ENCODE measurements at places on chromosomes 2 and 18. TPM values are rescaled to one million over a fixed set of nuclear protein-coding genes. Genes with fewer than 3 reads are reported as not detected.

Gene SERPINB7
- not detected for total RNA-seq

GRCh38 chr2:102304711-102305611 lies 6.4 kb upstream of the IL1RL1 start:
- peaks cover 16% of the 10 kb centered on the region for H3K27me3 ChIP-seq
- no peak overlapping the region for H3K27ac ChIP-seq
- H3K4me1 ChIP-seq, result no peaks in the 10 kb centered on the region
- no peak overlapping the region for H3K4me3 ChIP-seq
- no peak for DNase-seq

DNA sequence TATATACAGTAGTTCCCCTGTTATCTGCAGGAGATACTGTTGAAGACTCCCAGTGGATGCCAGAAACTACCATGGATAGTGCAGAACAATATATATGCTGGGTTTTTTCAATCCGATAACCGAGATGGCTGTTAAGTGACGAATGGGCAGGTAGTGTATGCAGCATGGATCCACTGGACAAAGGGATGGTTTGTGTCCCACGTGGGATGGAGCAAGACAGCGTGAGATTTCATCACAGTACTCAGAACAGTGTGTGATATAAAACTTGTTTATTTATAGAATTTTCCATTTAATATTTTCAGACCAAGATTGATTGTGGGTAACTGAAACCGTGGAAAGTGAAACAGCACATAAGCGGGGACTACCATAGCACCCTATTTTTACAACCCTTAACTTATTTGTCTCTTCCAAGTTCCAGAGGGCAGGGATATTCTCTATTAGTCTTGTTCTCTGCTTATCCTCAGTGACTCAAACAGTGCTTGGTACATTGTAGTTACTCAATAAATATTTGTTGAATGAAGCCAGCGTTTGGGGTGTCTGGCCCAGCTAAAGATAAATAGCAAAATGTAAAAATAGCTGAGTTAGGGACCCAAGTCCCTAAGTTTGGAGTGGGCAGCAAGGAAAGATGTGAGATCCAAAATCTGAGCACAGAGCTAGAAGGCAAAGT lies 50.0 kb downstream of the RHBDD1 start:
- no peaks in the 10 kb centered on the region for H3K36me3 ChIP-seq
- no peak overlapping the region for H3K27ac ChIP-seq
- no peak for DNase-seq
- H3K4me3 ChIP-seq, result no peak overlapping the region
- H3K27me3 ChIP-seq, result no peaks in the 10 kb centered on the region

GRCh38 chr2:55779459-55780421 lies 86.1 kb upstream of the PNPT1 start:
- H3K4me3 ChIP-seq, result no peak overlapping the region
- H3K27me3 ChIP-seq, result no peaks in the 10 kb centered on the region
- H3K27ac ChIP-seq, result peak overlapping the region; percentile 82
- H3K4me1 ChIP-seq, result peaks cover 18% of the 10 kb centered on the region
- no peaks in the 10 kb centered on the region for H3K36me3 ChIP-seq

DNA sequence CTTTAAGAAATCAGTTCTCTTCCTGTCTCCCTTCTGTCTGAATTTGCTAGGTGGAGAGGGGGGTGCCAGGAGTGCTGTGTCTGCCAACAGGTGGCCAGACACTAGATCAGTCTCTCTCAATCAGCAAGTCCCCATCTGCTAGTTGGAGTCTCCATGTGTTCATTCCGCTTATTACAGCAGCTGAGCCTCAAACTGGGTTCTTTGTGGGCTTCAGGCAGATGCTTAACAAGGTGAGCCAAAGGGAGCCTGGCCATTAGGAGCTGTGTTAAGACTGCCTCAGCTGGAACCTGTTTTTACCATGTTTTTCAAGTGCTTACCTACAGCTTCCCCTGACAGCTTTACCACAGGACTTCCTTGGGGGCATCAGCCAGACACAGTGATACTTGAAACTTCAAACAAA lies 401.9 kb downstream of the LRP1B start:
- no peaks in the 10 kb centered on the region for H3K36me3 ChIP-seq
- H3K27me3 ChIP-seq, result no peaks in the 10 kb centered on the region
- H3K4me3 ChIP-seq, result no peak overlapping the region
- H3K27ac ChIP-seq, result no peak overlapping the region
- H3K4me1 ChIP-seq, result no peaks in the 10 kb centered on the region
- no peak for DNase-seq

Gene SFTPB
- total RNA-seq, result 5.6 TPM

Gene AGAP1
- total RNA-seq, result 38.9 TPM

GRCh38 chr2:9707611-9708160 lies 76.9 kb upstream of the YWHAQ start:
- peaks cover 11% of the 10 kb centered on the region for H3K4me1 ChIP-seq
- DNase-seq, result no peak
- no peak overlapping the region for H3K27ac ChIP-seq
- no peaks in the 10 kb centered on the region for H3K36me3 ChIP-seq

GRCh38 chr2:3129867-3130266 lies 247.8 kb downstream of the EIPR1 start:
- no peaks in the 10 kb centered on the region for H3K36me3 ChIP-seq
- no peaks in the 10 kb centered on the region for H3K4me1 ChIP-seq
- no peak for DNase-seq
- H3K4me3 ChIP-seq, result no peak overlapping the region
- H3K27me3 ChIP-seq, result no peaks in the 10 kb centered on the region

Gene CYBRD1
- 2.5 TPM for total RNA-seq

- no peak for DNase-seq
- H3K36me3 ChIP-seq, result no peaks in the 10 kb centered on the region
- H3K4me3 ChIP-seq, result no peak overlapping the region
- no peaks in the 10 kb centered on the region for H3K27me3 ChIP-seq
Observed at GRCh38 chr18:75173738-75174137, 35.2 kb downstream of the PTGR3 start.

GRCh38 chr2:50582164-50582563 lies 449.8 kb downstream of the NRXN1 start:
- no peak overlapping the region for H3K4me3 ChIP-seq
- no peak for DNase-seq
- H3K27ac ChIP-seq, result no peak overlapping the region
- no peaks in the 10 kb centered on the region for H3K27me3 ChIP-seq

- H3K4me1 ChIP-seq, result peaks cover 29% of the 10 kb centered on the region
- H3K4me3 ChIP-seq, result no peak overlapping the region
- no peaks in the 10 kb centered on the region for H3K27me3 ChIP-seq
- peak; percentile 30 for DNase-seq
- no peaks in the 10 kb centered on the region for H3K36me3 ChIP-seq
Observed at GRCh38 chr18:3015204-3015592, 2.3 kb upstream of the LPIN2 start.

- H3K27me3 ChIP-seq, result no peaks in the 10 kb centered on the region
- no peak for DNase-seq
- no peaks in the 10 kb centered on the region for H3K4me1 ChIP-seq
- no peak overlapping the region for H3K27ac ChIP-seq
Observed at GRCh38 chr2:202815548-202816360, 55.8 kb downstream of the ICA1L start.

Gene MAP3K19
- total RNA-seq, result not detected

DNA sequence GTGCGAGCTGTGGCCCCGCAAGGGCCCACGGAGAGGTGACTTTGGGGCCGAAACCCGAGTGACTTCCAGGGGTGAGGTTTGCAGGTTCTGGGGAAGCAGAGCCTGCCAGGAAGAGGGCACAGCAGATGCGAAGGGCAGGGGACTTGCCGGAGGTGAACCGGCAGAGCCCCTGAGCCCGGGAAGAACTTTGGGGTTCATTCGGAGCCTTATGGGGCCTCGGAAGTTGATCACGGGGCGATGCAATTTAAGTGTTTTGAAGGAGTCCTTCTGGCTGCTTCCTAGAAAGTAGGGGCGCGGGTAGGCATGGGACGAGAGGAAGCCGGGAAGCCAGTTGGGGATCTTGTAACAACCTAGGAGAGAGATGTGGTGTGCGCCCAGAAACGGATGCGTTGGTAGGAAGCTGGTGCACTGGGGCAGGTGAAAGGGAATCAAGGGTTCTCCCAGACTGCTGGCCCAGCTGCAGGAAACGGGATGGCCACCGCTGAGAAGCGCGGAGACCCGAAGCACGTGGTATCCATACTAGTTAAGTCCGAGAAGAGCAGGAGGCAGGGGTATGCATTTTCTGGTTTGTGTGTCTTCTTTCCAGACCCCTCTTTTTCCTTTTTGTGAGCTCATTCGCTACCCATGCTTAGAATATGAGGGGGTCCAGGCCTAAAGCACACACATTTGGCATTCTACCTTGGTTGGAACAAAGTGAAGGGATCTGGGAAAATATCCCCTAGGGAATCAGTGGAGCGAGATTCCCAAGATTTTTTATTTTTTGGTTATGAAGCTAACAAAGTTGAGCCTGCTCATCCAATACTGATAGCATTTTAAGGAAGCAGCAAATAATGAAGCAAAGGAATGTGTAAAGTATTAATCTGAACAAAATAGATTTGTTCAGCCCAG lies 758 bp downstream of the SCLY start:
- H3K4me3 ChIP-seq, result peak overlapping the region; percentile 95
- H3K36me3 ChIP-seq, result peaks cover 13% of the 10 kb centered on the region
- peak overlapping the region; percentile 74 for H3K27ac ChIP-seq
- H3K4me1 ChIP-seq, result peaks cover 10% of the 10 kb centered on the region
- no peaks in the 10 kb centered on the region for H3K27me3 ChIP-seq

Gene DUSP2
- 4.9 TPM for total RNA-seq

Gene FABP1
- total RNA-seq, result 0.36 TPM

DNA sequence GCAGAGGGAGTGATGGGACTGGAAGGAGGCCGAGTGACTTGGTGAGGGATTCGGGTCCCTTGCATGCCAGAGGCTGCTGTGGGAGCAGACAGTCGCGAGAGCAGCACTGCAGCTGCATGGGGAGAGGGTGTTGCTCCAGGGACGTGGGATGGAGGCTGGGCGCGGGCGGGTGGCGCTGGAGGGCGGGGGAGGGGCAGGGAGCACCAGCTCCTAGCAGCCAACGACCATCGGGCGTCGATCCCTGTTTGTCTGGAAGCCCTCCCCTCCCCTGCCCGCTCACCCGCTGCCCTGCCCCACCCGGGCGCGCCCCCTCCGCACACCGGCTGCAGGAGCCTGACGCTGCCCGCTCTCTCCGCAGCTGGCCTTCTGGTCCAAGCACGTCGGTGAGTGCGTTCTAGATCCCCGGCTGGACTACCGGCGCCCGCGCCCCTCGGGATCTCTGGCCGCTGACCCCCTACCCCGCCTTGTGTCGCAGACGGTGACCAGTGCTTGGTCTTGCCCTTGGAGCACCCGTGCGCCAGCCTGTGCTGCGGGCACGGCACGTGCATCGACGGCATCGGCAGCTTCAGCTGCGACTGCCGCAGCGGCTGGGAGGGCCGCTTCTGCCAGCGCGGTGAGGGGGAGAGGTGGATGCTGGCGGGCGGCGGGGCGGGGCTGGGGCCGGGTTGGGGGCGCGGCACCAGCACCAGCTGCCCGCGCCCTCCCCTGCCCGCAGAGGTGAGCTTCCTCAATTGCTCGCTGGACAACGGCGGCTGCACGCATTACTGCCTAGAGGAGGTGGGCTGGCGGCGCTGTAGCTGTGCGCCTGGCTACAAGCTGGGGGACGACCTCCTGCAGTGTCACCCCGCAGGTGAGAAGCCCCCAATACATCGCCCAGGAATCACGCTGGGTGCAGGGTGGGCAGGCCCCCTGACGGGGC lies 4.6 kb downstream of the PROC start:
- DNase-seq, result no peak
- peaks cover 19% of the 10 kb centered on the region for H3K4me1 ChIP-seq
- H3K27ac ChIP-seq, result no peak overlapping the region

- H3K36me3 ChIP-seq, result no peaks in the 10 kb centered on the region
- DNase-seq, result no peak
- 0 out of 2 replicates have a peak overlapping the region, but pooled peaks have one; percentile 17 for H3K27ac ChIP-seq
- H3K4me1 ChIP-seq, result peaks cover 3% of the 10 kb centered on the region
Observed at GRCh38 chr18:45838302-45839070, 13.0 kb downstream of the SIGLEC15 start.

Gene AOX1
- total RNA-seq, result 3.0 TPM

DNA sequence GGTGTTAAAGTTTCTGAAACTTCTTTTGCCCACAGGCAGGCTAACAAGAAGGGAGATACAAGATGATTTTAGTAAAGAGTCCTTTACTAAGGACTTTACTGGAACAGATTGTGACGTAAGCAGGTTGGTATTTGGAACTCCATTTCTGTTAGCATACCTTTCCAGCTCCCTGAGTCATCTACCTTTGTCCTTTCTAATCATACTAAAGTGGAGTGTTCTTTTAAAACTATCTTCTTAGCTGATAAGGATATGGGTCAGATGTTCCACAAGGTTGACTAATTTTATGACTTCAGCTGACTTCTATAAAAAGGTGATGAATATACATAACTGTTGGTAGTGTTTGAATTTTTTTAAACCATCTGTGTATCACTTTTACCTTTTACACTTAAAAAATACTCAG lies 21.1 kb downstream of the UGP2 start:
- H3K27me3 ChIP-seq, result no peaks in the 10 kb centered on the region
- H3K4me3 ChIP-seq, result no peak overlapping the region
- no peaks in the 10 kb centered on the region for H3K4me1 ChIP-seq
- H3K27ac ChIP-seq, result no peak overlapping the region
- DNase-seq, result no peak

Gene SPP2
- not detected for total RNA-seq

Gene KRTCAP3
- total RNA-seq, result 1.9 TPM

DNA sequence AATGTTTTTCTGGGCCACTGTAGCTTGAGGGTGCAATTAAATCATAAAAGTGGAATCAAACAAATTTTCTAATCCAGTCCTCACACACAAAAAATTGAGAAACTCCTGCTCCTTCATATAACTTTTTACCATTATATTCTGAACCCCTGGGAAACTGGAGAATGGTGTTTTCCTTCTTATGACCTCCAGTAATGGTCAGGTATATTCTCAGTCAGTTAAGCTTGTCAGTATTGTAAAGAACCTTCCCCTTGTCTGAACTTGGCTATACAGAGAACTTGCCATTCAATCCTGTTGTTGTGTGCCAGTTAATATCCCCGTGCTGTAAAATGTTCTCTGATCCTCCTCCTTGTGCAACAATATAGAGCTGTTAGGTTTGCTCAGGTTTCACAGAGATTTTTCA lies 39.5 kb downstream of the ZNF804A start:
- no peaks in the 10 kb centered on the region for H3K27me3 ChIP-seq
- no peak overlapping the region for H3K4me3 ChIP-seq
- H3K36me3 ChIP-seq, result no peaks in the 10 kb centered on the region
- no peak overlapping the region for H3K27ac ChIP-seq
- H3K4me1 ChIP-seq, result no peaks in the 10 kb centered on the region

GRCh38 chr2:72965770-72966450 lies 48.6 kb downstream of the EMX1 start:
- H3K27ac ChIP-seq, result no peak overlapping the region
- H3K4me1 ChIP-seq, result no peaks in the 10 kb centered on the region
- H3K27me3 ChIP-seq, result no peaks in the 10 kb centered on the region
- DNase-seq, result no peak
- H3K36me3 ChIP-seq, result no peaks in the 10 kb centered on the region
- H3K4me3 ChIP-seq, result no peak overlapping the region

GRCh38 chr2:86700690-86701089 lies 19.4 kb upstream of the RMND5A start:
- peaks cover 30% of the 10 kb centered on the region for H3K4me1 ChIP-seq
- no peaks in the 10 kb centered on the region for H3K27me3 ChIP-seq
- no peaks in the 10 kb centered on the region for H3K36me3 ChIP-seq
- DNase-seq, result no peak
- peak overlapping the region; percentile 19 for H3K27ac ChIP-seq

Gene RNMT
- total RNA-seq, result 26.9 TPM

Data from Panc1 (cell line).